ENCODE measurements at places on chromosomes 6 and 20.

DNA sequence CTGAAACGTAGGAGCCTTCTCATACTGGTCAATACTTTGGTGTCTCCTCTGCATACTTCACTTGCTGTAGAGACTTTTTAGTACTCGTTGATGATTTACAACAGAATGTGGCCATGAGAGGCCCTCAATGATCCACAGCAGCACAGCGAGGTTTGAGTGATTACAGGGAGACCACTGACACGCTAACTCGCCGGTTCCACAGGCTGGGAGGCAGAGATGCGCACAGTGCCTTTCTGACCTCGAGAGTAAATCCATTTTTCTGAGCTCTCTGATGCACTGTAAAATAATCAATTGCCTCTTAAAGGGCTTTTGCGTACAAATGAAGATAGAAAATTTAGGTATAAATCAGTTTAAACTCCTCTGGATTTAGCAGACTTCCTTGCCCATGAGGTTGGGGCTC lies 56.2 kb upstream of the TBC1D7 start:
- no peak for DNase-seq

DNA sequence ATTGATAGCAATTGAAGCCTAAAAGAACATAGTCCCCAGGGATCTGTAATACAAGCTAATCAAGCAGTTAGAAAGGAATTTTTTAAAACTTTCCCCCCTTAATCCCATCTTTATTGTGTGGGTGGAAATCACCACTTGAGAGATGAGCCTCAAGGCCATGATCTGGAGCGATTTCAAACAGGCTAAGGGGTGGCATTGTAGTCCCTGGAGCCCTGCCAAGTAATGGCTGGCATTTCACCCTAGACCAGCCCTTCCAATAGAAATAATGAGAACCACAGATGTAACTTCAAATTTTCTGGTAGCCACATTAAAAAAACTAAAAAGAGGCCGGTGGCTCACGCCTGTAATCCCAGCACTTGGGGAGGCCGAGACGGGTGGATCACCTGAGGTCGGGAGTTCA lies 46.9 kb downstream of the PRDM1 start:
- DNase-seq: no peak

GRCh38 chr20:17825252-17825959 lies 125.6 kb downstream of the BANF2 start:
- no peak for DNase-seq

GRCh38 chr20:33657704-33658095 lies 4.4 kb upstream of the C20orf144 start:
- DNase-seq: no peak

DNA sequence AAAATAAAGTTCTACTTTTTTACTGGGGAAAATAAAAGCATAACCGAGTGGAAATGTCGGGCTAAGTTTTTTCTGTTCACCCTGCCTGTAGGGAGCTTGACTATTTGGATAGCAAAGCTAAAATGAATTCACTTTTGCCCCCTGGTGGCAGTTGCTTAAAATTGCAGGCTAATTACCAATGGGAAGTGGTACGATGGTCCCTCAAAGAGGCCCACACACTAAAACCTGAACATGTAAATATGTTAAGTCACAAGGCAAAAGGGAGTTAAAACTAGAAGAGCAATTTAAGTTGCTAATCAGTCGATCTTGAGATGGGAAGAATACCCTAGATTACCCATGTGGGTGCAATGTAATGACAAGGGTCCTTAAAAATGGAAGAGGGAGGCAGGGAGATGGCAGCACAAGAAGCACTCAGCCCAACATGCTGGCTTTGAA lies 916 bp upstream of the SUN5 start:
- no peak for DNase-seq

GRCh38 chr20:38393259-38393658 lies 41.9 kb downstream of the SNHG17 start:
- no peak for DNase-seq

DNA sequence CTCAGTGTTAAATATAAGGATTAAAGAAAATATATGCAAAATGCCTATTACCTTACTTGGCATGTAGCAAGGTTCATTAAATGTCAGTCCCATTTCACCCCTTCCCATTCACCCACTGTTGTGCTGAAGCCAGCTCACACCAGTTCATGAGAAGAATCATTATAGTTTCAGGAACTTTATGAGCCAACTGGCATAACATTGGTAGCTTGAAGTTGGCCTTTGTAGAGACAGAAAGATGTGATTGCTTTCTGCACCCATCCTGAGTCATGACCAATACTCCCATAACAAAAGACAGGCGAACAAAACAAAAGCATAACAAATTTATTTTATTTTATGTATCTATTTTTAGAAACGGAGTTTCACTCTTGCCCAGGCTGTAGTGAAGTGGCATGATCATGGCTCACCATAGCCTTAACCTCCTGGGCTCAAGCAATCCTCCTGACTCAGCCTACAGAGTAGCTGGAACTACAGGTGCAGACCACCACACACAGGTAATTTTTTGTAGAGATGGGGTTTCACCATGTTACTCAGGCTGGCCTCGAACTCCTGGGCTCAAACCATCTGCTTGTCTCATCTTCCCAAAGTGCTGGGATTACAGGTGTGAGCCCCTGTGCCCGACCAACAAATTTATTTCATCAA lies 17.6 kb upstream of the IER3 start:
- no peak for DNase-seq

- no peak for DNase-seq
These were observed 67.0 kb downstream of the FAM50B start for GRCh38 chr6:3916211-3916610.

DNA sequence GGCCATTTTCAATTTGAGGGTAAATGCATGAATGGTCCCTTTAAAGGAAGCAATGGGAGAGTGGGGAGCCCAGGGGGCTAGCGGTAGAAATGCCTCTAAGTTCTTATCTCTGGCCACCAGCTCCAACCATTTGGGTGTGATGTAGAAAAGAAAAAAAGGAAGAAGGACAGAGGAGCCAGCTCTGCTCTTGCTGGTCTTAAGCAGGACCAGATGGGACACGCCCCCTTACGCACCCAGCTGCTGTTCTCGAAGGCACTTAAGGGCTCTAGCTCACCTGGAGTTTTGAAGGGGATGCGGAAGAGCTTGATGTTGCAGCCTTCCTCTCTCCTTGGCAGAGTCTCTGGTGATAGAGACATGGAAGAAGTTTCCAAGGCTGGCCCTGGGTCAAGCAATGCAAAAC lies 59.5 kb upstream of the RNF144B start:
- DNase-seq: no peak

DNA sequence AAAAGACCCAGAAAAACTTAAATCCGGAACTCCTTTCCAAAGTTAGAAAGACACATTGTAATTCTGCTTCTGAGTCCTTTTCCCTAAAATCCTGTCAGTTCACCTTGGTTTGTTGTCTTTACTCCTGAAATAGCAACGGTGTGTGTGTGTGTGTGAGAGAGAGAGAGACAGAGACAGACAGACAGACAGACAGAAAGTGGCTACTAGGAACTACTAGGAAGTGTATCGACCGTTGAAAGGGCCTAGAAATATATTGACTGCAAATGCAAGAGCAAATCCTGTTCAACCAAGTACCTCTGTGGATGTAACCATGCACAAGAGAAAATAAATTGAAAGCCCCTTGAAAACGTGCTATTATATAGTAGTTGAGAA lies 100.0 kb upstream of the MLIP start:
- DNase-seq: no peak

GRCh38 chr20:16732506-16733152 lies 2.8 kb downstream of the SNRPB2 start:
- no peak for DNase-seq

GRCh38 chr6:157779705-157780604 lies 43.1 kb upstream of the SNX9 start:
- DNase-seq: no peak

DNA sequence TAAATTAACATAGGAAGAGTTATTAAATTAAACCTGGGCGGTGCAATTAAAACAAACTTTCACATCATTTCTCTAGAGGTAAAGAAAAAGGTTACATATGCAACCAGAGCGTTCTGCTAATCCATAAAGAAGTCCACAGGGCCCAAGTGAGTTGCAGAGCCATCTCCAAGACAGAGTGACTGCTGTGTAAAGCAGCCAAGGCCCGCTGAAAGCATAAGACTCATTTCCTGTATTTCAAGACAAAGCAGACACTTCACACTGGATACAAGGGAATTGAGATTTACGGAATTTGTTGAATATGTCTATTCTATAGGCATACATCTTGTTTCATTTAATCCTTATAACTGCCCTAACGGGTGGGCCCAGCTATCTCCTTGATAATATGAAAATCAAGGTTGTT lies 422.8 kb downstream of the CBLN4 start:
- no peak for DNase-seq

GRCh38 chr20:61951695-61952533 lies 113.8 kb downstream of the TAF4 start:
- no peak for DNase-seq

GRCh38 chr6:155154158-155154830 lies 109.5 kb upstream of the CLDN20 start:
- DNase-seq: no peak

GRCh38 chr6:144158133-144158532 lies 7.8 kb downstream of the STX11 start:
- DNase-seq: no peak

DNA sequence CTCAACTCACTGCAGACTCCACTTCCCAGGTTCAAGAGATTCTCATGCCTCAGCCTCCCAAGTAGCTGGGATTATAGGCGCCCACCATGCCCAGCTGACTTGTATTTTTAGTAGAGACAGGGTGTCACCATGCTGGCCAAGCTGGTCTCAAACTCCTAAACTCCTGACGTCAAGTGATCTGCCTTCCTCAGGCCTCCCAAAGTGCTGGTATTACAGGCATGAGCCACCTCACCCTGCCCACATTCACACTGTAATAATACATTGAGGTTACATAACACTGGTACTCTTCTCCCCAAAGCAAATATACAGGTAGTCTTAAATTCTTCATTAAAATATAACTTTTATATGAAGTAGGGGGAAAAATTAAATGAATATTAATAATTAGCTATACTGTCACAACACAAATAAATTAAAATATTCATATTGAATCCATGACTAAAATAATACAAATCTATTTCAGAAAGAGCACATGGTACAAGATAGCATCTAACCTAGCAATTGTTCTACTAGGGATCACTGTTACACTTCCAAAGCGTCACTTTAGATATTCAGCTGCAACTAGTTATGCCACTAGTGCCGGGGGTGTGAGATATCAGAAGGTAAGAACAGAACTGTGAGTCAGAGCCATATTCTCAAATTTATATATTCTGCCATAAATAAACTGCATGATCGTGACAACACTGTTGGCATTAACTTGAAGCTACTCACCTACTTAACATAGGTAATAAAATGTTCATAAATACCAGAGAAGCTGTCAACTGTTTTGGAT lies 169.1 kb upstream of the SHLD1 start:
- DNase-seq: no peak

Data from stimulated activated CD4-positive, alpha-beta T cell treated with anti-CD3 and anti-CD28 coated beads, Interleukin-15, amount 100 ng/mL, for 1 hour (primary cell).